NCI-H69 (cell line): ENCODE measurements at places on chromosomes 7 and 10.

- no peak for DNase-seq
Measured at GRCh38 chr7:107815254-107815882, 12.3 kb upstream of the SLC26A3 start.

DNA sequence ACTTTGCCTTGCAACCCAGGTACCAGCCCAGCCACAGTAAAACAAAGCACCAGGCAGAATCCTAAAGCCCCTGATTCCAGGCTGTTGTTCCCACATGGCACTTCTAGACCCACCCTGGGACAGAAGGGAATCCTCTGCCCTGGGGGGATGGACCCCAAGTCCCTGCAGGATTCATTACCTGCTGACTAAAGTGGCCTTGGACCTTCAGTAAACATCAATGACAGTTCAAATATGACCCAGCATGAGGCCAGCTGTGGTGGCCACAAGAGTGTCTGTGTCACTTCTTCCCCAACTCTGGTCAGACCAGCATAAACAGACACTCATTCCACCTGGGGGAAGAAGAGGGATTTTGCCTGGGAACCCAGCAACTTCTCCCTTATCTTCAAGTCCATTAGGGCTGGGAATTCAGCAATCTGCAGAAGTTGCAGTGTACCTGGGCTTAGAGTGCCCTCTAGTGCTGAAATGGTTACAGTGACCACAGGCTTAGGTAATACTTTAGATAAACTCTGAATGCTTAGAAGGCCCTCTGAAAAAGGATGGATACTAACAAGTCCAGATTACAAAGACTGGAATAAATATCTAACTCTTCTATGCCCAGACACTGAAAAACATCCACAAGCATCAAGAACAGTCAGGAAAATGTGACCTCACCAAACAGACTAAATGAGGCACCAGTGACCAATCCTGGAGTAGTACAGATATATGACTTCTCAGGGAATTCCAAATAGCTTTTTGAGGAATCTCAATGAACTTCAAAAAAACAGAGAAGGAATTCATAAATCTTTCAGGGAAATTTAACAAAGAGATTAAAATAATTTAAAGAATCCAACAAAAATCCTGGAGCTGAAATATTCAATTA lies 108.5 kb upstream of the TMEM168 start:
- DNase-seq: peak; percentile 83

DNA sequence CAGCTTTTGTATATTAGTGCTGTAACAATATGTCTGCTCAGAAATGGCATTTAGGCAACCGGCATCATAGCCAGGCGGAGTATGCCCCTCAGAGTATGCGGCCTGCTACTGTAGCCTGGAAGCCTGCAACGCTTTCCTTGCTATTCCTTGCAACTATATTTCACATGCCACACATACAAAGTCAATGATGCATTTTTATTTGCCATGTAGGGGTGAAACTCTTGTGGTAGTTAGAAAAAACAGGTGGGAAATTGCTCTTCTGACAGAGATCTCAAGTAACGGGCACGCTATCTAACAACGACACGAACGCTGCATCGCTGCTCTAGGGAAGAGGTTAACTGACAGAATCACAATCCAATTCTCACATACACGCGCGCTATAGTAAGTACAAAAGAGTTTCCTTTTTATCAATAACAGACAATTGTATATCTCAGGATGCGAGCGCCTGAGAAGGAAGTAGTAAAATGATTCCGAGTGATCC lies 5.9 kb downstream of the EBF3 start:
- peak; percentile 46 for DNase-seq

- DNase-seq: no peak
Measured at GRCh38 chr10:132592790-132593383, 55.3 kb downstream of the INPP5A start.

- no peak for DNase-seq
Measured at GRCh38 chr10:5830629-5831445, 17.6 kb upstream of the GDI2 start.

DNA sequence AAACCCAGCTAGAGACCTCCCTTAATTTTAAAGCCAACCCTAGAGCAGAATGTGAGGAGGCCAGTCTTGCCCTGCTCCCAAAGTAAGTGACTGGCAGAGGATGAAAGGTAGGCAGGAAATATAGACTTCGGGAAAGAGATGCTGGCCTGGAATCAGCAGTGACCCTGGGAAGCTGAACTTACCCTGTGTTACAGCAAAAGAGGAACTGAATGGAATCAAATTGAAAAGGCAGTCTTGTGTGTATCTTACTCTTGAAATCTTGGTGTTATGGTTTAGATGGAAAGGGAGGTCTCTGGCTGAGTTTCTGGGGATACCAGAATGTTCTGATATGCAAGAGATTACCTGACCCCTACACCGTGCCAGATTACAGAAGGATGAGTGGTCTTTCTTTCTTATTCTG lies 7.9 kb upstream of the CFAP43 start:
- DNase-seq: no peak

DNA sequence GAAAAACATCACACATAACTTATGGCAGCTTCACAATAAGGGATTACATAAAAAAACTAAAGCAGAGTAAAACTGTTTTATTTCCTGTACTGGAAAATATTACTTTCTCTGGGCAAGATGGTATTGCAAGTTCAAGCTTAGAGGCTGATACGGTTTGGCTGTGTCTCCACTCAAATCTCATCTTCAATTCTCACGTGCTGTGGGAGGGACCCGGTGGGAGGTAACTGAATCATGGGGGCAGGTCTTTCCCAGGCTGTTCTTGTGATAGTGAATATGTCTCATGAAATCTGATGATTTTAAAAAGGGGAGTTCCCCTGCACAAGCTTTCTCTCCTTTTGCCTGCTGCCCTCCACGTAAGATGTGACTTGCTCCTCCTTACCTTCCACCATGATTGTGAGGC lies 5.1 kb upstream of the LRRC27 start:
- no peak for DNase-seq

DNA sequence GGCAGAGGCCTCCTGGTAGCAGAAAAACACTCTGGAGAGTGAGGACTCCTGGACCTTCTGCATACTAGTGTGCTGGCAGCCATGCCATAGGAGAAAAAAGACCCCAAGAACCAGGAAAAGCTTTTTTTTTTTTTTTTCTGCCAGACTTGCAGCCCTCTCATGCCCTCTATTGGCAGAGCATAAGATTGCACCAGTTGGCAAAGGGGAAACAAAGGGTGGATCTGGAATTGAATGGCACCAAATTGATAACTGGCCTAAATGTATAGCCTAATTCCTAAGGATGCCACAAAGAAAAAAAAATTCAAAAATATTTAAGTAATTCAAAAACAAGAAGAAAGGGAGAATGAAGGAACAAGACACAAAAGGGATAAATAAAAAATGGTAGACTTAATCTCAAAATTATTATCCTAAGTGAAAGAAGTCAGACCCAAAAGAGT lies 112.5 kb upstream of the GHITM start:
- peak; percentile 44 for DNase-seq

DNA sequence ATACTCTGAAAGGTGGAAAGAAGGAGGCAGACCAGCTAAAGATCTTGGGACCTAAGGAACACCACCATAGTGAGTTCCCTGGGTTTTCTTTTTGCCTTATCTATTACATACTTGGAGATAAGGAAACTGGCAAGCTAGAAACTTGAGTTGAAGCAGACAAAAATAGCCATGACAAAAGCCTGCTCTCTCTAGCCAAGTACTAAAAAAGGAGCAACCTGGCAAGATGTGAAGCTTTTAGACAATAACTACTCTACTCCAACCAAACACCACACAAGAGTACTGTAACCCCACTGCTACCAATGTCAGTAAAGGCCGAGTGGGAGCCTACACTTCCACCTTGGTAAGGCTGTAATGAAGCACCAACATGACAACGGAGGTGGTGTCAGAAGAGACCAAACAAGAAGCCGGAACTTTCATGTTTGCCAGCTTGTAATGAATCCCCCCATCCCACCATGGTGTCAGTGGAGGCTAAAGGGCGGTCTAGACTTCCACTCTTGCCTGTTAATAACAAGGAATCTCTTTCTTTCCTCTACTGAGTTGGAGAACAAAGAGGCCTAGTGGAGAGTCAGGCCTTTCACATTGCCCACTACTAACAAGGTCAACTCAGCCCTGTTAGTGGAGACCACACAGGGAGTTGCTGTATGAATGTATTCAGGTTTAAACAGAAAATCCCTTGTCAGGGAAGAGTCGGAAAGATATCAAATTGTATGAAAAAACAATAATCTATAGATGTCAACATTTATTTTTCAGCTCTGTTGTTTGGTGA lies 55.8 kb upstream of the DYNC1I1 start:
- no peak for DNase-seq

DNA sequence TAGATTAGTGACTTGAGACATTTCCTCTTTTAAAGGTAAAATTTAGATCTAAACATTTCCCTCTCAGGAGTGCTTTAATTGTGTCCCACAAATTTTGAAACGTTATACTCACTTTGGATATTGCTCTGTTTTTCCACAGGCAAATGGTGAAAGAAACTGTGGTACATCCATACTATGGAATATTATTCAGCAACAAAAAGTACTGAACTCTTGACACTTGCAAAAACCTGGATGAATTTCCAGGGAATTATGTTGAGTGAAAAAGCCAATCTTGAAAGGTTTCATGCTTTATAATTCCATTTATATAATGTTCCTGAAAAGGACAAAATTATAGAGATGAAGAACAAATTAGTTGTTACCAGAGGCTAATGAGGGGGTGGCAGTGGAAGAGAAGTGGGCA lies 153.3 kb upstream of the SVIL start:
- DNase-seq: no peak

DNA sequence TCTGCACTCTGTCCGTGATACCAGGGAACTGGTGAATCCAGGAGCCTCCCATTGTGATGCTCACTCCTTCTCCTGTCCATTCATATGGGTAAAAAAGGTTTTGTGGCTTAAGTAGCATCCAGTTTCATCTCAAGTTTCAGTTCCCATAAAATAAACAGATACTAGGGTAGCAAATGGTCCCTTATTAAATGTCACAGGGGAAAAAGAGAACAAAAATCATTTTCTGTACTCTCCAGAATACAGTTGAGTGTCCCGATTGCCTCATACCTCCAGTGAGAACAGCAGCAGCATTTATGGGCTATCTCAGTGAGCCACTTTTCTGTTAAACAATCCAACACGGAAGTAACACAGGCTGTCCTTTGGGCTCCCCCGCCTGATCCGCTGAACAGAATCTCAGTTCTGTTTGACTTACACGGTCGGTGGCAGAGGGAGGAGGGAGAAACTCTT lies 179.6 kb downstream of the CELF2 start:
- peak; percentile 1 for DNase-seq

- no peak for DNase-seq
Measured at GRCh38 chr10:127291329-127291728, 94.9 kb upstream of the INSYN2A start.
